ENCODE measurements at places on chromosomes 2 and 18. TPM values are rescaled to one million over a fixed set of nuclear protein-coding genes. Genes with fewer than 3 reads are reported as not detected.

Gene IRS1
- 5.8 TPM for total RNA-seq

Gene SLC5A7
- total RNA-seq, result not detected

Gene CYTIP
- 343 TPM for total RNA-seq

Gene CFC1B
- total RNA-seq, result not detected

Gene UGT1A5
- not detected for total RNA-seq

Gene TCF23
- total RNA-seq, result not detected

Gene KCNJ3
- not detected for total RNA-seq

Gene FMNL2
- total RNA-seq, result 0.56 TPM

Gene ABCG5
- not detected for total RNA-seq

GRCh38 chr18:54296062-54296461 is 26.7 kb downstream of the POLI start:
- no peaks in the 10 kb centered on the region for H3K27me3 ChIP-seq
- peaks cover 23% of the 10 kb centered on the region for H3K36me3 ChIP-seq
- no peaks in the 10 kb centered on the region for H3K4me1 ChIP-seq
- DNase-seq, result no peak
- no peak overlapping the region for H3K4me3 ChIP-seq
- no peak overlapping the region for H3K27ac ChIP-seq

- H3K4me1 ChIP-seq, result no peaks in the 10 kb centered on the region
- H3K4me3 ChIP-seq, result no peak overlapping the region
- no peak overlapping the region for H3K27ac ChIP-seq
These were observed 291.4 kb upstream of the NRP2 start for GRCh38 chr2:205390866-205391265.

DNA sequence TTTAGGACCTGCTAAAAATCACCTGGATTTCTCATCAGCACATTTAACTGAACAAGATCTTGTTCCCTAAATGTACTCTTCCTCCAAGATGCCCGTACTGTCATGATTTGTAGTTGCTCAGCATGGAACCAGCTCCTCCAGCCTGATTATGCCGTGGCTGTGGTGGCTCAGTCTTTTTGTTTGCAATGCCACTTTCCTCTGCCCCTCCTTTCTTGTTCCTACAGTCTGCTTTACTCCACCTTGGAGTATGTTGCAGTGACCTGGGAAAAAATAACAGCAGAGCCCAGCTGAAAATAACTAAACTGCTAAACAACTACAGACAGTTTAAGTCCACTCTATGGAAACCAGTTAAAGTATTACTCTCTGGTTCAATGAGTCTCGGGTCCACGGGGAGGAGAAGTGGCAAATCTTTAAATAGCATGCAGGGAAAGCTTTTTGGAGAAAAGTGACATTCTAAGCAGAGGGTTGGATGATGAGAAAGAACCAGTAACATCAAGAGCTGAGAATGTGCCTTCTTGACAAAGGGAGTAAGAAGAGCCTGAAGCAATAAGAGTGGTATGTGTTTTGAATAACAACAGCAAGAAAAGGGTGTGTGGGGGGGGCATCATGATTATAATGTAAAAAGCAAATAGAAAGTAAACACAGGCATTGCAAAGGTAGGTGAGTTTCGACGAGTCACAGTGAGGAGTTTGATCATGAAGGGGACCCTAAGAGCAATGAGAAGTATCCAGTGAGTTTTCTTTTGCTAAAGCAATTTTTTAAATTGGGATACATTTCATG is 225.7 kb downstream of the TMX3 start:
- H3K4me3 ChIP-seq, result no peak overlapping the region
- DNase-seq, result no peak
- H3K36me3 ChIP-seq, result no peaks in the 10 kb centered on the region
- H3K27ac ChIP-seq, result no peak overlapping the region
- H3K4me1 ChIP-seq, result no peaks in the 10 kb centered on the region

GRCh38 chr2:178770518-178770917 is 36.7 kb downstream of the TTN start:
- no peak overlapping the region for H3K4me3 ChIP-seq
- H3K27ac ChIP-seq, result no peak overlapping the region
- no peaks in the 10 kb centered on the region for H3K27me3 ChIP-seq
- no peaks in the 10 kb centered on the region for H3K4me1 ChIP-seq

GRCh38 chr2:183264890-183265535 is 140.8 kb downstream of the NUP35 start:
- H3K27me3 ChIP-seq, result no peaks in the 10 kb centered on the region
- no peaks in the 10 kb centered on the region for H3K4me1 ChIP-seq
- no peak overlapping the region for H3K27ac ChIP-seq
- no peak overlapping the region for H3K4me3 ChIP-seq

- H3K36me3 ChIP-seq, result no peaks in the 10 kb centered on the region
- no peaks in the 10 kb centered on the region for H3K4me1 ChIP-seq
- H3K27ac ChIP-seq, result no peak overlapping the region
- H3K27me3 ChIP-seq, result no peaks in the 10 kb centered on the region
- DNase-seq, result no peak
- no peak overlapping the region for H3K4me3 ChIP-seq
These were observed 107.7 kb upstream of the KYNU start for GRCh38 chr2:142769761-142770160.

- DNase-seq, result no peak
- H3K27me3 ChIP-seq, result no peaks in the 10 kb centered on the region
- no peaks in the 10 kb centered on the region for H3K4me1 ChIP-seq
- peaks cover 2% of the 10 kb centered on the region for H3K36me3 ChIP-seq
- no peak overlapping the region for H3K4me3 ChIP-seq
These were observed 736.0 kb upstream of the CELF4 start for GRCh38 chr18:38301621-38302020.

GRCh38 chr18:34929336-34929780 is 111.9 kb upstream of the MAPRE2 start:
- H3K36me3 ChIP-seq, result no peaks in the 10 kb centered on the region
- no peak overlapping the region for H3K27ac ChIP-seq
- H3K4me1 ChIP-seq, result no peaks in the 10 kb centered on the region
- peaks cover 4% of the 10 kb centered on the region for H3K27me3 ChIP-seq

DNA sequence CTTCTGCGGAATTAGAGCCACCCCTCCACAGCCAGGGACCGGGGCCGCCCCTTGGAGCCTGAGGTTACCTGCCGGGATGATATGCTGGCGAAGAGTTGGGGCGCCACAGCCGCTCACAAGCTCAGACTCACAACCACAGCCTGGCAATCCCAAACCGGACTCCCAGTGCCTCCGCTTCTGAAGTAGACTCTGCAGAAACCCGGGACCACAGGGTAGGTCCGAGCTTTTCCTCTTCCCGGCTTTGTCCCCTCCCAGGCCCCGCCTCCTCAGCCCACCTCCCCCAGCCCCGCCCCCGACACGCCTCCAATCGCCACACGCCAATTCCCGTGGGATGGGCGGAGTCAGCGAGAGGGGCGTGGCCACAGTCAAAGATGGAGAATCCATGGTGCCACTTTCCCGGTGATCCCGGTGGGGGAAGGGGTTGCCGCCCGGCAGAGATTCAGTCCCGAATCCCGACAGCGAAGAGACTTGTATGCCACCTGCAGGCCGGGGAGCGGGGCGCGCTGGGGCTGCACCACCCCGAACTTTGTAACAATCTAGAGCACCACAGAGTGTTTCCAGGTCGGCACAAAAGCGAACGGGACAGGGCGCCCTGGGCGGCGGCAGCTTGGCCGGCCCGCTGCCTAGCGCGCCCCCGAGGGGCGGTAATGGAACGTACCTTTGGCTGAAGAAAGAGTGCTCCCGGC is at the start of gene IDH1:
Gene IDH1 (minus strand): TSS at position 201 of the 686 bp plus-strand sequence. CDS start 3,520 bp downstream, outside the sequence.
- H3K36me3 ChIP-seq, result peaks cover 27% of the 10 kb centered on the region
- peaks cover 21% of the 10 kb centered on the region for H3K4me1 ChIP-seq

DNA sequence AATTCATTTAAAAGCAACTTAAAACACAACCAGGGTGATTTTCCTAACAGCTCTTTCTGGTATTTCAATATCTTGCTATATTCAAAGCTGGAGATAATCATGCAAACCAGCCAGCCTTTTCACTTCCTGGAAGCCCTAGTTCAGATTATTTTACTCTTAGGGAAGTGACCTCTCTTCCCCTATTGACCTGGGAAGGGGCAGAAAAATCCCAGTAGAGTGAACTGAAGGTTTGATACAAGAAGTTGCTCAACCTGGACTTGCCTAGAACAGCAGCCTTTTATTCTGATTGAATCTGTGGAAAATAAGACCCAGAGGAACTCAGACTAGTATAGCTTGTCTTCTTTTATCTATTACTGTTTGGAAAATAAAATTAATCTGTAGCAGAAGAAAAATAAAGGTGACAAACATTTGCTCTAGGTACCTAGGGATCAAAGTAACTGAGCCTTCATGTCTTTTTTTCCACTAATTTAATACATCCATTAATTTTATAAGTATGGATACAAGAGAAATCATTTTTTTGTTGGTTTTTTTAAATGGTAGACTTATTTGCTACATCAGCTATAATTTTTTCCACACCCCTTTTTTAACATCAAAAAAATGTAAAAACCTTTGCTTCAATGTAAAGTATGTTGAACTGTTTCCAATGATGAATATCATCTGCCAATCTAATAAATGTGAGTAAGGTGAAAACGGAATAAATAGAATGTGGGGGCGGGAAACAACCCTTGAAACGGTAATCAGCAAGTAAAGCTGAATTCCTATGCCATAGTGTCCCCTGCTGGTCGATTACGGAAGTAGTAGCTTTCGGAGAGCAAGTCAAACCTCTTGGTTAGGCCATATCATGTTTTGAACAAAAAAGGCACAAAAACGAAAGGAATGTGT is 629.9 kb downstream of the NRXN1 start:
- DNase-seq, result peak; percentile 41
- H3K27me3 ChIP-seq, result no peaks in the 10 kb centered on the region
- no peak overlapping the region for H3K27ac ChIP-seq
- no peaks in the 10 kb centered on the region for H3K36me3 ChIP-seq
- H3K4me3 ChIP-seq, result no peak overlapping the region
- no peaks in the 10 kb centered on the region for H3K4me1 ChIP-seq

DNA sequence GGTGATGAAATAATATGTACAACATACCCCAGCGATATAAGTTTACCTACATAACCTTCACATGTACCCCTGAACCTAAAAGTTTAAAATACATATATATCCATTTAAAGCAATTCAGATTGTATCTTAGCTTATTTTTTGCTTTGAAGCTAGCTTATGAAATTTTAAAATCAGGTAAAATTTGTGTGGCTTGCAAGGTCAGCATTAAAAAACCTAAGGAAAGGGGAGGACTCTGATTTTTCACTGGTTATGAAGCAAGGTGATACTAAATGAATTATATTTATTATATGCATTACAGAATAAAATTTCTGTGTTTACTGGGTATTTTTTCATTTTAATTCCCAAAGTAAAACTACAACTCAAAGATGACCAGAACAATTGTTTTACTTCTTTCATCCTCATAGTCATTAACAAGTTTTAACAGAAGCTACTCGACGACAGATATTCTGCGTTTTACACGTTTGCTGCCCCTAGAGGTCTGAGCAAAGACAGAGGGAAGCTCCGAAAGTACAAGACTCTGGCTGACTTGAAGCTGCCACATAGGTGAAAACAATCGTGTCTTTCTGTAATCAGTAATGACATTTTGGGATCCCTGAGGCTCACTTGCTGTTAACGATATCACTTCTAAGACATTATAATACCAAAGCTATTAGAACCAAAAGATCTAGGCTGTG is 17.1 kb downstream of the PKP4 start:
- no peak for DNase-seq
- peaks cover 20% of the 10 kb centered on the region for H3K36me3 ChIP-seq
- no peak overlapping the region for H3K27ac ChIP-seq
- no peak overlapping the region for H3K4me3 ChIP-seq
- H3K27me3 ChIP-seq, result no peaks in the 10 kb centered on the region

GRCh38 chr18:3451989-3452749 is 2.2 kb downstream of the TGIF1 start:
- peak overlapping the region; percentile 84 for H3K27ac ChIP-seq
- peaks cover 47% of the 10 kb centered on the region for H3K4me1 ChIP-seq
- DNase-seq, result no peak
- no peaks in the 10 kb centered on the region for H3K27me3 ChIP-seq

GRCh38 chr2:168757223-168757622 is 45.2 kb upstream of the NOSTRIN start:
- peaks cover 9% of the 10 kb centered on the region for H3K4me1 ChIP-seq
- no peak for DNase-seq
- no peak overlapping the region for H3K4me3 ChIP-seq

- DNase-seq, result no peak
- H3K4me1 ChIP-seq, result no peaks in the 10 kb centered on the region
- H3K27me3 ChIP-seq, result peaks cover 28% of the 10 kb centered on the region
- H3K27ac ChIP-seq, result no peak overlapping the region
These were observed 152.6 kb downstream of the COL6A3 start for GRCh38 chr2:237261327-237261726.

- peaks cover 58% of the 10 kb centered on the region for H3K36me3 ChIP-seq
- peak; percentile 80 for DNase-seq
- H3K27me3 ChIP-seq, result no peaks in the 10 kb centered on the region
- peak overlapping the region; percentile 85 for H3K4me3 ChIP-seq
These were observed 848 bp downstream of the TMSB10 start for GRCh38 chr2:84906108-84906899.

GRCh38 chr18:7413906-7414305 is 153.2 kb upstream of the PTPRM start:
- H3K4me1 ChIP-seq, result no peaks in the 10 kb centered on the region
- H3K36me3 ChIP-seq, result no peaks in the 10 kb centered on the region
- H3K27me3 ChIP-seq, result no peaks in the 10 kb centered on the region
- H3K4me3 ChIP-seq, result no peak overlapping the region
- H3K27ac ChIP-seq, result no peak overlapping the region
- DNase-seq, result no peak

GRCh38 chr2:195356026-195356425 is 301.0 kb upstream of the SLC39A10 start:
- H3K4me3 ChIP-seq, result no peak overlapping the region
- H3K36me3 ChIP-seq, result no peaks in the 10 kb centered on the region
- no peak for DNase-seq
- no peak overlapping the region for H3K27ac ChIP-seq

GRCh38 chr2:41990688-41991087 is 57.1 kb upstream of the PKDCC start:
- H3K27me3 ChIP-seq, result peaks cover 13% of the 10 kb centered on the region
- no peak overlapping the region for H3K4me3 ChIP-seq
- H3K36me3 ChIP-seq, result no peaks in the 10 kb centered on the region
- no peak overlapping the region for H3K27ac ChIP-seq
- no peaks in the 10 kb centered on the region for H3K4me1 ChIP-seq
- no peak for DNase-seq

DNA sequence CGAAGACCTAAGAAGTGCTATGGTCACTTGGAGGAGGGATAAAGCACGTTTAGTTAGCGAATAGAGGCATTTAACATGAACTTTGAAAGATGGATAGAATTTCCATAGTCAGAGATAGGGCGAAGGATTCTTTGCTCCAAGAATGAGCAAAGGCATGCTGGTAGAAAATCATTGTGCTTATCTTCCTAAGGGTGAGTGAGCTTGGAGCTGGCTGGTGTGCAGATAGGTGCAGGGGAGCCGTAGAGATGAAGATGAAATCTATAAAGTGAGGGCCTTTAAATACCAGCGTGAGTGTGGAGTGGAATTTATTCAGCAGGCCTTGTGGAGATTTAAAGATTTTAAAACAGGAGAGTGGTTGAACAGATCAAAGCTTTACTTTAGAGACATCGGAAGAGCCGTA is 1.6 kb downstream of the HRH4 start:
- H3K4me1 ChIP-seq, result peaks cover 21% of the 10 kb centered on the region
- no peak overlapping the region for H3K27ac ChIP-seq
- no peak overlapping the region for H3K4me3 ChIP-seq
- H3K36me3 ChIP-seq, result no peaks in the 10 kb centered on the region
- DNase-seq, result no peak
